ENCODE measurements at places on chromosomes 5 and 9.

DNA sequence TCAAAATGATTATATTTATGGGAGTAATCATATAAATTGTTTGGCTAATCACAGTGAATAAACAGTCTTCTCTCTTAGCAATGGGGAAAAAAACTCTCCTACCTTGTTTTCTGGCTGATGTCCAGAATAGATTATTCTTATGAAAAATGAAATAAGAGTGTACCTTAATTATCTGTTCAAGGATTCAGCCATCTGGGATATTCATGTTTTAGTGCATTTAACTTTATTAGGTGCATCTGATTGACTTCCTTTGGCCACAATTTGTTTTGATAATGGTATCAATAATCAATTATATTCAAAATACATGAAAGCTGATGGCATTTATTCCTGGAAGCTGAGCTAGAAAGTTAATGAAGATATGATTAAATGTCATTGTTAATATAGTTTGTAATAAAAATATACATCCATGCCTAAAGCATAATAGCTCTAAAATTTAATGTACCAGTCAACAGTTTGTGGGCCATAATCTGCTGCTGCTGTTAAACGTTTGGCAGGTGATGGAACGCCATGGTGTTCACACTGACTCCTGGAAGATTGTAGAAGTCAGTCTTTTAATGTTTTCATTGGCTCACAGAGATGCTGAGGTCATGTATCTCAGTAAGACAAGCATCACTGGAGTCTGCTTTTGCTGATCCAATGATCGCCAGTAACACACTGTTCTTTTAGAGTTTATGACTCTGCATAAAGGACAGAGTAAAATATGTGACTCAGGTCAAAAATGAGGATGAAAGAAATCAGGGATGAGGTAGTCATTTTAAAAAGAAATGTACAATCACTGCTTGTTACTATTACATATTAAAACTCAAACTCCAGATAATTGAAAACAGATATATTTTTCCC is 105.8 kb downstream of the ISL1 start:
- DNase-seq, result no peak

- DNase-seq, result no peak
Measured at GRCh38 chr9:129142138-129142935, 31.1 kb downstream of the PTPA start.

- DNase-seq, result no peak
Measured at GRCh38 chr5:108634010-108634616, 113.6 kb upstream of the FER start.

GRCh38 chr9:135764731-135765130 is 62.7 kb downstream of the KCNT1 start:
- DNase-seq, result peak; percentile 51

DNA sequence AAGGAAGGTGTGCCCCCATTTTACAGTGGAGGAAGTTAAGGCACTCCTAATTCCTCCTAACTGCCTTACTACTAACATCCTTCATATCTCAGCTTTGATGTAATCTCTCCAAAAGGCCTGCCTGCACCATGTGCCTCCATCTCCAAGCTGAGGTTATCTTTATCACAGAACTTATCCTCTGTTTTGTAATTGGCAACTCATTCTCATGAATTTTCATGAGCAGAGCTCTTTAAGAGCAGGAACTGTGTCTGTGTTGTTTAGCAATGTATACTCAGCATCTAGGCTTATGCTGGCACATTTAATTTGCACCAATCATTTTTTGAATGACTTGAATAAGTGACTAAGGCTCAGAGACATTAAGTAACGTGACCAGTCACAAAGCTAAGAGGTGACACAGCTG is 147.9 kb upstream of the VLDLR start:
- no peak for DNase-seq

Measured in GM10248 (cell line).